ENCODE measurements at places on chromosomes 7 and 10.

DNA sequence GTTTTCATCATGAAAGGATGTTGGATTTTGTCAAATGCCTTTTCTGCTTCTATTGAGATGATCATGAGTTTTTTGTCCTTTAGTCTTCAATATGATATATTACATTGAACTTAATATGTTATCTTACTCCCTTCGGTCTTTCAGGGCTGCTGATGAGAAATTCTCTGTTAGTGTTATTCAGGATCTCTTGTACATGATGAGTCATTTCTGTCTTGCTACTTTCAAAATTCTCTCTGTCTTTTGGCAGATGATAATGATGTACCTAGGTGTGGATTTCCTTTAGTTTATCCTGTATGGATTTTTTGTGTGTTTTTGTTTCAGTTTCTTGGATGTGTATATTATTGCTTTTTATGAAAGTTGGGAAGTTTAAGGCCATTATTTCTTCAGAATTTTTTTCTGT lies 320.9 kb upstream of the NPSR1 start:
- peaks cover 16% of the 10 kb centered on the region for H3K36me3 ChIP-seq
- no peak overlapping the region for H3K4me3 ChIP-seq
- peaks cover 4% of the 10 kb centered on the region for H3K27me3 ChIP-seq
- peaks cover 46% of the 10 kb centered on the region for H3K4me1 ChIP-seq
- no peak for DNase-seq

GRCh38 chr7:103380395-103381191 lies 33.1 kb downstream of the PSMC2 start:
- no peaks in the 10 kb centered on the region for H3K36me3 ChIP-seq
- no peak for DNase-seq
- no peak overlapping the region for H3K4me3 ChIP-seq
- peaks cover 6% of the 10 kb centered on the region for H3K4me1 ChIP-seq
- no peak overlapping the region for H3K27ac ChIP-seq

DNA sequence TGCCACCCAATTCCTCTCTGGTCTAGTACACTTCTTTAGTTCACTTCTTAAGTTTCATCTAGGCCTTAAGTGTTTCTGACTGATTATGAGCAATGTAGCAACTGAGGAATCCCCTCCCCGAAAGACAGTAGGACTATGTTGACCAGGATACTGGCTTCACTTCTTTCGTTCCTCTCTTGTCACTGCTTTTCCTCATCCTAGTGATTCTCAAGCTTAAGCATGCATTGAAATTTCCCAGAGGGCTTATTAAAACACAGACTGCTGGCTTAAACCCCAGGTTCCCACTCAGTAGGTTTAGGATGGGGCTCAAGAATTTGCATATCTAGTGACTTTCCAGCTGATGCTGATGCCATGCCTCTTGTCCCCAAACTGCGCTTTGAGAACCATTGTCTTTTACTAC lies 164.6 kb upstream of the WNT16 start:
- no peak overlapping the region for H3K4me3 ChIP-seq
- H3K27ac ChIP-seq = no peak overlapping the region
- H3K27me3 ChIP-seq = no peaks in the 10 kb centered on the region
- H3K36me3 ChIP-seq = peaks cover 6% of the 10 kb centered on the region
- H3K4me1 ChIP-seq = peaks cover 18% of the 10 kb centered on the region

DNA sequence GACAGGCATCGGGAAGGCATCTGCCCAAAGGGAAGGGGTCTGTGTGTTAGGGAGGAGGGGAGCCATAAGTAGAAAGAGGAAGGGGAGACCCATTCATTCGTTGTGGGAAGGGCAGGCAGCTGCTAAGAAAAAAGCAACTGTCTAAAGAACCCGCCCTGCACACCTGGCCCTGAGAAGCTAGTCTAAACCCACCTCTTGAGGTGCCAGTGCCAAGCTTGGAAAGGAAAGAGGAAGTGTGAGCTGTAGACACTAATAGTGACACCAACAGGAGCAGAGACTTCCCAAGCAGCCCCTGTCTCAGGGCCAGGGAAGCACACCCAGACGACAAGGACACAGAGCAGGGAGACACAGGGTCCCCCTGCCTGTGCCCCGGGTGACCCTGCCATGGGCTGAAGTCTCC lies 40.8 kb upstream of the PRSS58 start:
- no peak overlapping the region for H3K4me3 ChIP-seq
- H3K4me1 ChIP-seq = no peaks in the 10 kb centered on the region
- H3K36me3 ChIP-seq = no peaks in the 10 kb centered on the region
- H3K27ac ChIP-seq = no peak overlapping the region

DNA sequence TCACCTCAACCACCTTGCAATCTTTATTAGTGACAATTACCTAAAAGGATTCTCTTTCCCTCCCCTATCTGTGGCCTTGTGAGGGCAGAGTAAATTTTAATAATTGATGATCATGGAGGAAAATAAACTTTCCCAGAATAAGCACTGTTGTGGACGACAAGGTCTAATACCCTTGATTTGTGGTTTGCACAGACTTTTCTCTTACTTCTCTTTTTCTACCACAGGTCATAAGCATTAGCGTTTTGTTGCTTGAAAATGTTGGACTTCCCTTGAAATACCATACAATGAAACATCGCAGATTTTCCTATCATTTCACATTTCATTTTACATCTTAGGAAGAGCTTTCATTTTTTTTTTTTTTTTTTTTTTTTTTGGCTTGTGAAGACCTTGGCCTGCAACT lies 188.1 kb upstream of the TMEM72 start:
- peaks cover 6% of the 10 kb centered on the region for H3K36me3 ChIP-seq
- peaks cover 50% of the 10 kb centered on the region for H3K4me1 ChIP-seq
- DNase-seq = no peak
- peak overlapping the region; percentile 72 for H3K4me3 ChIP-seq
- no peaks in the 10 kb centered on the region for H3K27me3 ChIP-seq

DNA sequence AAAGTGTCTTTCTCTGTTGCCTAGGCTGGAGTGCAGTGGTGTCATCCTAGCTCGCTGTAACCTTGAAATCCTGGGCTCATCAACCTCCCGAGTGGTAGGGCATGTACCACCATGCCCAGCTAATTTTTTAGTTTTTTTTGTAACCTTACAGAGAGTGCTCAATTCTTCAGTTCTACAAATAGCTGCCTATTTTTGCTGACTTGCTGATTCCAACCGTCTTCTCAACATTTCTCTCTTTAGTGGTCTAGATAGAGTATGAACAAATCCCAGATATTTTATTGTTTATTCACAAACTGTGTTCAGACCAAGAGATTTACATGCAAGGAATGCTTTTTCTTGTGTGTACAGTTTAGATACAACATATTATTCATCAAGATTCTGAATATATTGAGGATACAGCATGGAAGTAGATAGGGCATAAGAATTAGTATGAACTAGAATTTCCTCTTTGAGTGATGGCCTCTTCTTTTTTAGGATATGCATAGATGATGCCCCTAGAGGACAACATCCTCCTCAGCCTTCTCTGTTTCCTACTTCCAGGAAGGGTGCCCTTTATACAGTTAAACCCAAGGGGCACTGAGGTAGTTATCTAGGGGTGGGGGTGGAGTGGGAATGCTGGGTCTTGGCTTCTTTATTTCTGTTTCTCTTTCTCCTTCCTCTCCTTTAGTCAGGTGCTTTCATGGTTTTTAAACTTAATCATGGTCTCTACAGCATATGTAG lies 26.0 kb downstream of the PRPF18 start:
- 0 out of 2 replicates have a peak overlapping the region, but pooled peaks have one; percentile 9 for H3K27ac ChIP-seq
- peaks cover 49% of the 10 kb centered on the region for H3K4me1 ChIP-seq
- H3K27me3 ChIP-seq = no peaks in the 10 kb centered on the region
- no peak overlapping the region for H3K4me3 ChIP-seq
- H3K36me3 ChIP-seq = peaks cover 18% of the 10 kb centered on the region
- no peak for DNase-seq

DNA sequence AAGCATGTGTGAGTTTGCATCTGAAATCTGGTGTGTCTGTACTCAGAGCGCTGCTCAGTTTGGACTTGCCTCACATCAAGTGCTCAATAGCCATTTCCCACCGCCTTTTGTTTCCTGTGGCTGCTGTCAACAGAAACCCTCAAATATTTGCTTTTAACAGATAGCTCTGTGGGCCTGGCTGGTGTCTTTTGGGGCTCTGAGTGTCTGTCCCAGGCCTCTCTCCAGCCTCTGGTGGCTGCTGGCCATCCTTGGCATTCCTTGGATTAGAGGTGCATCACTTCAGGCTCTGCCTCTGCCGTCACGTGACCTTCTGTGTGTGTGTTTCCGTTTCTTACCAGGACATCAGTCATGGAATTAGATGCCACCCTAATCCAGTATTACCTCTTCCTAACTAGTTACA lies 9.3 kb downstream of the YKT6 start:
- H3K4me1 ChIP-seq = no peaks in the 10 kb centered on the region
- H3K36me3 ChIP-seq = peaks cover 17% of the 10 kb centered on the region
- H3K27ac ChIP-seq = no peak overlapping the region
- peaks cover 2% of the 10 kb centered on the region for H3K27me3 ChIP-seq
- no peak for DNase-seq
- H3K4me3 ChIP-seq = no peak overlapping the region

DNA sequence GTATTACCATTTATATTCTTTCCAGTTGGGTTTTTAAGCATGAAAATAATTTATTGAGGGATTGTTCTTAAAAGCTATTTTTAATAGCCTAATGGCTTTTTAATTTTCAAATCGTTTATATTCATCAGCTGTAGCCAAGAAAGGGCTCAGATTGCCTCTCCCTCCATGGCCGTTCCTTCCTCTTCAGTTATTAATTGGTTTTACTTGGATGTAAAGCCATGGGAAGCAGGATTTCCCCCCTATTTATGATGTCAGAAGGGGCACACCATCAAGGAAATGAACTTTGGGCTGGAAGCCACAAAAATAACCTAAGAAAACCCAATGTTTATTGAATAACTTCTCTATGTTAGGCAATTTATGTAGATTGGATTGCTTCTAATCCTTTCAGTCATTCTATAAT lies 656.3 kb downstream of the TYW1 start:
- no peak for DNase-seq
- H3K27me3 ChIP-seq = peaks cover 3% of the 10 kb centered on the region
- no peaks in the 10 kb centered on the region for H3K4me1 ChIP-seq
- H3K27ac ChIP-seq = no peak overlapping the region

- H3K36me3 ChIP-seq = 0 out of 2 replicates have a peak, but pooled peaks cover 4% of the 10 kb centered on the region
- H3K27me3 ChIP-seq = no peaks in the 10 kb centered on the region
- peaks cover 46% of the 10 kb centered on the region for H3K4me1 ChIP-seq
These were observed 47.8 kb upstream of the LRRC17 start for GRCh38 chr7:102864958-102865357.

DNA sequence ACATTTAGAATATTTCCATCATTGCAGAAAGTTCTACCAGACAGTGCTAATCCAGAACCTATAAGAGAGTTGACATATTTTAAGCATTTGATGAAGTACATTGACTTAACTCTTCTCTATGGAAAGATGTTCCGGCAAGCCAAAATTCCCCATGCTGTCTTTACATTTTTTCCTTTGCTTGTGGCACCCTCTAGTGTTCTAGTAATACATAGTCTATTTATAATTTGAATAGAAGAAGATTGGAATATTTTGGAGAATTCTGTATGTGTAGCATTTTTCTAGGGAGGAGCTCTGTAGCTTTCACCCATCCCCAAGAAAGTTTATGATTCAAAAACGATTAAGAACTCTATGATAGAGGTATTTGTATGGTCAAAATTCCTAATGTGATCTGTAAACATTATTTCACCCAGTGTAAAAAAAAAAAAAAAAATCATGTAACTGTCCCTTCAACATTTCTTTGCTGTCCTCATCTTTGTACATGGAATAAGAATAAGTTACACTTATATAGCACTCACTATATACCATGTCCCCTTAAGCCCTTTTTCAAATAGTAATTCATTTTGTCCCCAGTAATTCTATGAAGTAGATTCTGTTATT lies 33.2 kb downstream of the NRF1 start:
- no peak overlapping the region for H3K27ac ChIP-seq
- H3K36me3 ChIP-seq = no peaks in the 10 kb centered on the region
- peaks cover 65% of the 10 kb centered on the region for H3K4me1 ChIP-seq
- H3K27me3 ChIP-seq = no peaks in the 10 kb centered on the region
- peak; percentile 65 for DNase-seq

- no peak overlapping the region for H3K27ac ChIP-seq
- no peak for DNase-seq
- no peaks in the 10 kb centered on the region for H3K36me3 ChIP-seq
- H3K4me1 ChIP-seq = no peaks in the 10 kb centered on the region
- no peaks in the 10 kb centered on the region for H3K27me3 ChIP-seq
These were observed 55.2 kb upstream of the RAPGEF5 start for GRCh38 chr7:22411977-22412693.

- H3K4me3 ChIP-seq = no peak overlapping the region
- H3K27ac ChIP-seq = no peak overlapping the region
- no peaks in the 10 kb centered on the region for H3K4me1 ChIP-seq
- DNase-seq = no peak
- no peaks in the 10 kb centered on the region for H3K27me3 ChIP-seq
These were observed 239.1 kb upstream of the AUTS2 start for GRCh38 chr7:69359003-69359700.

All from HFFc6 (cell line).